Endothelial cell (in vitro differentiated cells): ENCODE measurements at places on chromosomes 4 and X. TPM values are rescaled to one million over a fixed set of nuclear protein-coding genes. Genes with fewer than 3 reads are reported as not detected.
A peak's percentile ranks its signal among the peaks of the same experiment; 100 is the strongest.

GRCh38 chrX:42776195-42776594 is 1.8 kb downstream of the PPP1R2C start:
- H3K27ac ChIP-seq: no peak overlapping the region
- peaks cover 5% of the 10 kb centered on the region for H3K4me1 ChIP-seq
- peaks cover 6% of the 10 kb centered on the region for H3K36me3 ChIP-seq
- DNase-seq: no peak

GRCh38 chr4:58957711-58958110 is 1847.5 kb upstream of the IGFBP7 start:
- no peaks in the 10 kb centered on the region for H3K36me3 ChIP-seq
- no peak for DNase-seq
- H3K27ac ChIP-seq: no peak overlapping the region
- H3K4me1 ChIP-seq: no peaks in the 10 kb centered on the region
- no peak overlapping the region for H3K4me3 ChIP-seq

- peaks cover 3% of the 10 kb centered on the region for H3K36me3 ChIP-seq
- H3K4me3 ChIP-seq: no peak overlapping the region
- DNase-seq: no peak
- H3K27ac ChIP-seq: no peak overlapping the region
These were observed 47.5 kb upstream of the FAM120C start for GRCh38 chrX:54230435-54231148.

GRCh38 chr4:25449688-25450087 is 72.6 kb downstream of the ANAPC4 start:
- no peaks in the 10 kb centered on the region for H3K36me3 ChIP-seq
- no peak for DNase-seq
- H3K27ac ChIP-seq: no peak overlapping the region
- H3K27me3 ChIP-seq: peaks cover 2% of the 10 kb centered on the region
- H3K4me1 ChIP-seq: peaks cover 5% of the 10 kb centered on the region

DNA sequence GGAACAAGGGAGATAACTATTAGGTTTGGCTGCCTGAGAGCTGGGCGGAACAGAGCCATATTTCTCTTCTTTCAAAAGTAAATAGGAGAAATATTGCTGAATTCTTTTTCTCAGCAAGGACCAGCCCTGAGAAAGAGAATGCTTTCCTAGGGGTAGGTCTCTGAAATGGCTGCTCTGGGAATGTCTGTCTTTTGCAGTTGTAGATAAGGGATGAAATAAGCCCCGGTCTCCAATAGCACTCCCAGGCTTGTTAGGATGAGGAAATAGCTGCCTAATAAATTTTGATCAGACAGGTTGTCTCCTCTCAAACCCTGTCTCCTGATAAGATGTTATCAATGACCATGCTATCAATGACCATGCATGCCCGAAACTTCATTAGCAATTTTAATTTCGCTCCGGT is 207.8 kb upstream of the KIT start:
- H3K4me1 ChIP-seq: peaks cover 9% of the 10 kb centered on the region
- peaks cover 4% of the 10 kb centered on the region for H3K27me3 ChIP-seq
- no peak overlapping the region for H3K27ac ChIP-seq
- H3K4me3 ChIP-seq: no peak overlapping the region
- peaks cover 5% of the 10 kb centered on the region for H3K36me3 ChIP-seq
- no peak for DNase-seq

TMEM271 gene
- total RNA-seq: not detected

GRCh38 chrX:13829983-13830382 is 13.1 kb upstream of the GPM6B start:
- H3K27ac ChIP-seq: no peak overlapping the region
- H3K4me1 ChIP-seq: peaks cover 7% of the 10 kb centered on the region
- no peak overlapping the region for H3K4me3 ChIP-seq
- H3K36me3 ChIP-seq: no peaks in the 10 kb centered on the region
- no peak for DNase-seq

SMPX gene
- not detected for total RNA-seq

DNA sequence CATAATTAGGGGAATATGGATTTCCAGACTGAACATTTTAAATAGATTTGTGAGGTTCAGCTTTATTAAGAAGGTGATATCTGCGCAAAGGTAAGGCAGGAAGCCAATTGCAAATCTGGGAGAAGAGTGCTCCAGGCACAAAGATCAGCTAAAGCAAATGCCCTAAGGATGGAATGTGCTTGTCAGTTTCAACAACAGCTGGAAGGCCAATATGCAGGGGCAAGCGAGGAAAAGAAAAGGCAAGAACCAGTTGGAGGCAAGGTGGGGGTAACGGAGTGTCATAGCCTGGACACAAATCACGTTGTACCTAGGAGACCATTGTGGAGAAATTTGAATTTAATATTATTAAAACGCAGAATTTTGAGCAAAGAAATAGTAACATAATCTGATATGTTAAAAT is 1710.3 kb upstream of the PCDH7 start:
- no peaks in the 10 kb centered on the region for H3K27me3 ChIP-seq
- no peak overlapping the region for H3K4me3 ChIP-seq
- no peak for DNase-seq
- H3K4me1 ChIP-seq: no peaks in the 10 kb centered on the region

DNA sequence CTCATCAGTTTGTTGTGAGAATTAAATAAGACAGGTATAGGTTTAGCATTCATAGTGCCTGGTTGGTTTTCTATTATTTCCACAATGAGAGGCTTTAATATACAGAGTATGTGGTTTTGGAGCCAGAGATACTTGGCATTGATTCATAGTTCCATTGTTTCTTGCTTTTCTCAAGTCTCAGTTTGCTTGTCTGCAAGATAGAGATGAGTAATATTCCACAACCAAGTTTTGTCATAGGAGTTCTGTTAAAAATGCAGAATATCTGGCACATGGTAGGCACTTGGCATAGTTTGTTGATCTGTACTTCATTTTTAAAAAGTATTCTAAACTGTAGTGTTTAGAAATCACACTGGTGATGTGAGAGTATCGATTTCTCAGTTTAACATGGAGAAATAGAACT is 37.5 kb upstream of the EDA2R start:
- DNase-seq: no peak
- H3K36me3 ChIP-seq: no peaks in the 10 kb centered on the region
- no peaks in the 10 kb centered on the region for H3K27me3 ChIP-seq
- H3K4me1 ChIP-seq: peaks cover 4% of the 10 kb centered on the region
- H3K4me3 ChIP-seq: no peak overlapping the region

- no peak for DNase-seq
- H3K27ac ChIP-seq: no peak overlapping the region
- peaks cover 16% of the 10 kb centered on the region for H3K4me1 ChIP-seq
- no peak overlapping the region for H3K4me3 ChIP-seq
These were observed 10.9 kb downstream of the MFAP3L start for GRCh38 chr4:170015285-170015684.

DNA sequence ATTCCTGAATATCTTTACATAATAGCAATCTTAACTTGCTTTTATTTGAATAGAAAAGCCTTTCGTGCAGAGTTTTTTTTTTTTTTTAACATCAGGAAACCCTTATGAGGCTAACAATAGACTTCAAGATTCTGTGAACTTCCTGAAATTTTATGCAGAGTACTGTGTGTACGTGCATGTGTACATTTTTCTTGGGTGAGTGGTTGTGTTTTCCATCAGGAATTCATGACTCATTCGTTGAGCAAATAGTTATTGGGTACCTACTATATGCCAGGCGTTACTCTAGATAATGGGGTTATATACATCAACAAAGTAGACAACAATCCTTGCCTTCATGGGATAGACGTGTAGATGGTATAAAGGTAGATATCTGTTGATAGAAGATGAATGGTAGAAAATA is 59.1 kb downstream of the MRPL1 start:
- H3K4me1 ChIP-seq: peaks cover 25% of the 10 kb centered on the region
- H3K27me3 ChIP-seq: peaks cover 2% of the 10 kb centered on the region
- peaks cover 17% of the 10 kb centered on the region for H3K36me3 ChIP-seq
- DNase-seq: no peak

- peak overlapping the region; percentile 93 for H3K27ac ChIP-seq
- H3K4me3 ChIP-seq: no peak overlapping the region
- peaks cover 32% of the 10 kb centered on the region for H3K4me1 ChIP-seq
- peaks cover 7% of the 10 kb centered on the region for H3K27me3 ChIP-seq
- H3K36me3 ChIP-seq: no peaks in the 10 kb centered on the region
These were observed 65.8 kb upstream of the MSN start for GRCh38 chrX:65601530-65602220.

- H3K27me3 ChIP-seq: no peaks in the 10 kb centered on the region
- DNase-seq: no peak
- no peak overlapping the region for H3K4me3 ChIP-seq
- peaks cover 2% of the 10 kb centered on the region for H3K4me1 ChIP-seq
- no peaks in the 10 kb centered on the region for H3K36me3 ChIP-seq
These were observed 253.6 kb upstream of the DIPK2B start for GRCh38 chrX:45454290-45454689.

GRCh38 chr4:5979981-5980380 is 38.2 kb downstream of the C4orf50 start:
- H3K27me3 ChIP-seq: peaks cover 4% of the 10 kb centered on the region
- DNase-seq: peak; percentile 77
- H3K27ac ChIP-seq: no peak overlapping the region
- H3K36me3 ChIP-seq: no peaks in the 10 kb centered on the region
- H3K4me3 ChIP-seq: no peak overlapping the region

DNA sequence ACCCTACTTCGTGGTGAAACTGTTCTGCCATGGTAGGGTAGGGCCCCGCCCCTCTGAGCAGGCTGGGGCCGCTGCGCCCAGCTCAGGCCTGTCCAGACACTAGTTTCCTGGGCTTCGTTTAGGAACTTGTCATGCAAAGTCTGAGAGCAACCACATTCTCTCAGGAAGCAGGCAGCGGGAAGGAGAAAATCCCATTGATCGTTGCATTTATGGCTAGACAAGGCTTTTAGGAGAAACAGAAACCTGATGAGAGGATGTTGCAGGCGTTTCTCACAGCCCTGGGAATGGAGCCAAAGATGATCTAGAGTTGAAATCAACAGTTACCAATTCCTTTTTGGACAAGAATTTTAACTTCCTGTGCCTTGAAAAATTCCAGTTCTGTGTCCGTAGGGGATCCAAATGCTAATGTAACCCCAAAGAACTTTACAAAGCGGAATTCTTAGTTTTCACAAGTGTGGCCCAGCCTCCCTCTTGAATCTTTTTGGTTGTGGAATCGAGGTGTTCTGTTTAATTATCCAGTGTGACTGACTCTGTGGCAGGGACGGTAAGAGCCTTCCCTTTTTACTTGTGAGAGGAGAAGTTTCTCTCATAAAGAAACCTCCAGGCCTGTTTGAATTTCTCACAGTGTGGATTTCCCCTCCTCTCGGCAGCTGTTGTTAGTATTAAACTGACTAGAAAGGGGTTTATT is 4.5 kb upstream of the CXCL9 start:
- H3K27ac ChIP-seq: no peak overlapping the region
- H3K4me1 ChIP-seq: peaks cover 11% of the 10 kb centered on the region
- no peaks in the 10 kb centered on the region for H3K27me3 ChIP-seq
- H3K4me3 ChIP-seq: no peak overlapping the region
- no peak for DNase-seq
- H3K36me3 ChIP-seq: no peaks in the 10 kb centered on the region

- H3K27ac ChIP-seq: no peak overlapping the region
- H3K27me3 ChIP-seq: no peaks in the 10 kb centered on the region
- no peaks in the 10 kb centered on the region for H3K36me3 ChIP-seq
- DNase-seq: no peak
These were observed 224.2 kb downstream of the DMD start for GRCh38 chrX:32987142-32987541.

DNA sequence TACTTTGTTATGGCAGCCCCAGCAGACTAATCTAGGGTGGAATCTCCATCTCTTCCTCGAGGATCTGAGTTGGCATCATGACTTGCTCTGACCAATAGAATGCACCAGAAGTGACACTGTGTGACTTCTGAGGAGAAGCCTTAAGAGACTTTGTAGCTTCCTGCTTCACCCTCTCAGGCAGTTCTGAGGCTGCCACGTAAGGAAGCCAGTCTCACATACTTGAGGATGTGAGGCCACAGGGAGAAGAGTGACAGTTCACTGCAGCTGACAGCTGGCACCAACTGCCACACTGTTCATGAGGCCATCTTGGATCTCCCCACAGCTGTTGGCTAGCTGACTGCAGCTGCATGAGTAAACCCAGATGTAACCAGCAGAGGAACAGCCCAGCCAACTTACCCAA is 29.3 kb upstream of the BCOR start:
- no peak for DNase-seq
- H3K36me3 ChIP-seq: no peaks in the 10 kb centered on the region
- no peak overlapping the region for H3K27ac ChIP-seq
- no peak overlapping the region for H3K4me3 ChIP-seq
- no peaks in the 10 kb centered on the region for H3K4me1 ChIP-seq

TMPRSS11E gene
- 1.3 TPM for total RNA-seq

MAGEA6 gene
- not detected for total RNA-seq

DNA sequence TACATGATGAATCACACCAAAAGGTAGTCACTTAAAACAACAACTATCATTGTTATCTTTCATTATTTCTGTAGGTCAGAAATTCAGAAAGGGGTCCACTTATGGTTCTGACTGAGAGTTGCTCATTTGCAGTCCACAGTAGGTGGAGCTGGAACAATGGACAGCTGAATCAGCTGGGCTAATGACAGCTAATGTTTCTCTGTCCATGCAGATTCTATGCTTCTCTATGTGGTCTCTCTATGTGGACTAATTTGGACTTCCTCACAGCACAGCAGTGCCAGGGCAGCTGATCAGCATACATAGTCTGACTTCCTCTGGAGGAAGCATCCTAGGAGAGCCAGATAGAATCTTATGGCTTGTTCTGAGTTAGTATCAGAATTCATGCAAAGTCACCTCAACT is 131.7 kb upstream of the INTU start:
- H3K27me3 ChIP-seq: no peaks in the 10 kb centered on the region
- H3K27ac ChIP-seq: no peak overlapping the region
- peaks cover 3% of the 10 kb centered on the region for H3K4me1 ChIP-seq
- DNase-seq: no peak

MAGEE2 gene
- total RNA-seq: not detected

DNA sequence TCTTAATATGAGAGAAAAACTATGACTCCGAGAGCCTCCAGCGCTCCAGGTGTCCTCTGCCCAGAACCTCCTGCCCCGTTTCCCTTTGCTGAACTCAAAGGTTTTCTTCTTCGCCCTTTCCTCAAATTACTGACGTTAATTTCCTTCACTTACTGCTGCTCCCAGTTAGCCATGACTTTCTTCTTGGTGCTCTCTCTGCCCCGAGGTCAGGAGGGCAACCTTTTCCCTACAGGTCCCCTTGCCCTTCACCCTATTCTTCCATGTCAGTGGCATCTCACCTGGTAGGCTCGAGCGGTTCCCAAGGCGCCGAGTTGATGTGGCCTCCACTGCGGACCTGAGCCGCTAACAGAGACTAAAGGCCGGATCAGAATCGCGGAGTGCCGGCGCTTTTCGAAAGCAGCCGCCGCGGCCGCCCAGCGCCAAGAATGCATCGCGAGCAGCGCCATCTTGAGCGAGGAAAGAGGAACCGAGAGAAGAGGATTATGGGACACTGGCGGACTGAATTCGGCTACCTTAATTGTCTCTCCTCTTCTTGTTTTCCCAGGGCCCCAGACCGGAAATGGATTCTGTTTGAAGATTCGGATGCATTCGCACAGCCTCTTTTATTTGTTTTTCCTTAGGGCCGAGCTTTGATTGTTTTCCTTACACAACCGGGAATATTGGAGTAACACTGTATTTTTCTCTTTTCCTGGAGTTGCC is at the start of gene ABCB7:
Gene ABCB7 (minus strand): TSS at position 457 of the 699 bp plus-strand sequence. CDS start 11 bp downstream, at position 446.
- peaks cover 26% of the 10 kb centered on the region for H3K4me1 ChIP-seq
- H3K27me3 ChIP-seq: peaks cover 2% of the 10 kb centered on the region
- DNase-seq: peak; percentile 40
- peak within 1 kb of the TSS; percentile 97 for H3K4me3 ChIP-seq
- H3K36me3 ChIP-seq: no peaks in the 10 kb centered on the region
- H3K27ac ChIP-seq: peak within 1 kb of the TSS; percentile 99

- no peak overlapping the region for H3K4me3 ChIP-seq
- H3K36me3 ChIP-seq: peaks cover 52% of the 10 kb centered on the region
- no peaks in the 10 kb centered on the region for H3K27me3 ChIP-seq
- no peaks in the 10 kb centered on the region for H3K4me1 ChIP-seq
- H3K27ac ChIP-seq: no peak overlapping the region
These were observed 92.0 kb downstream of the NFKB1 start for GRCh38 chr4:102593147-102593546.
